ENCODE measurements at places on chromosomes 7 and 10. TPM values are rescaled to one million over a fixed set of nuclear protein-coding genes. Genes with fewer than 3 reads are reported as not detected.

- no peak for DNase-seq
Observed at GRCh38 chr7:26916336-26916735, 51.9 kb upstream of the SKAP2 start.

- no peak for DNase-seq
Observed at GRCh38 chr10:121112579-121113384, 261.6 kb downstream of the WDR11 start.

DNA sequence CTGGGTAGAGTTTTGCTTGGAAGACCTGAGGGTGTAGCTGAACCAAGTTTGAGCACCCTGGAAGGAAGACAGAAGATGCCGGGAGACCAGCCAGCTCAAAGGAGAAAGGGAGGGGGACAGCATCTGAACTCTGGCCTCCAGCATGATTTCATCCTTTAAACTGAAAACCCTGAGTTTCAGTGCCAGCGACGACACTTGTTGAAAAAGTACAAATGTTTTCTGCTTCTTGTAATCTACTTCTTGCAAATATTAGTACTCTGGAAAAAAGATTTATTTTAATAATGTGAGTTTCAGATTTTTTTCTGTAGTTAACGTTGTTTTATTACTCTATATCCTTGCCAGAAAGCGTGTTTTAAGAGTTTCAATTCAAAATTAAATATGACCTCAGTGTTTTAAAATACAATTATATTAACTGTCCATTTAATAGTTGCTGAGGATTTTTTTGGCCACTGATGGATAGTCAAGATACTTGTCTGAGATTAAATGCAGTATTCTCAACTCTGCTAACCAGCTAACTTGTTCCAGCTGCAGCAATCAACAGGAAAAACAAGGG is 227.7 kb downstream of the MGMT start:
- DNase-seq, result peak; percentile 83

- no peak for DNase-seq
Observed at GRCh38 chr10:34124522-34125035, 690.5 kb downstream of the PARD3 start.

DNA sequence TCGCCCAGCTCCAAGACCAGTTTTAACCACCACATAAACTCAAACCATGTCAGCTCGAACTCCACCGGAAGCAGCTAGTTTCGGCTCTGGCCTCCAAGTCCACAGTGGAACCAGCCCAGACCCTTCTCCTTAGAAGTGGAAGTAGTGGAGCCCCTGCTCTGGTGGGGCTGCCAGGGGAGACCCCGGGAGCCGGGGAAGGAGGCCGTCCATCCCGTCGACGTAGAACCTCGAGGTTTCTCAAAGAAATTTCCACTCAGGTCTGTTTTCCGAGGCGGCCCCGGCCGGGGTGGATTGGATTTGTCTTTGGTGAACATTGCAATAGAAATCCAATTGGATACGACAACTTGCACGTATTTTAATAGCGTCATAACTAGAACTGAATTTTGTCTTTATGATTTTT is 87.5 kb downstream of the RGS10 start:
- DNase-seq, result peak; percentile 35

- no peak for DNase-seq
Observed at GRCh38 chr7:82615527-82615926, 171.9 kb upstream of the CACNA2D1 start.

- peak; percentile 77 for DNase-seq
Observed at GRCh38 chr10:7563368-7563767, 103.4 kb downstream of the ITIH5 start.

DNA sequence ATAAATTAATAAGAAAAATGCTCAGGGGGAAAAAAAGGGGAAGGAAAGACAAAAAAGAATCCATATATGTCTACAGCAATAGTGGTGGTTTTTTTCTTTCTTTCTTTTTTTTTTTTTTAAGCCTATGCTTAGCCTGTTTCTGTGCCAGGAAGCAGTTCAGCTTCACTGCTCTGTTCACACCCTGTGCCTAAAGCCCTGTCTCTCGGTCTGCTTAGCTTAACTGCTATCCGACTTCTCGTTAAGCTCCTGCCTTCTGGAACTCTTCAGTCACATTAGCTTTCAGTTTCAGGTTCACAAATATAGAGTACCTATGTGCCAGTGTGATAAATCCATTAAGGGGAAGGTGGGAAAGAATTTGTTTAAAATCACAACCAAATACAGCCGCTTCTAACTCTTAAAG is 26.5 kb upstream of the NRG3 start:
- DNase-seq, result no peak

GRCh38 chr7:105325216-105325904 is 63.4 kb downstream of the SRPK2 start:
- no peak for DNase-seq

GRCh38 chr10:17851611-17852010 is 42.5 kb downstream of the MRC1 start:
- peak; percentile 83 for DNase-seq

GRCh38 chr7:158161194-158161593 is 426.4 kb downstream of the PTPRN2 start:
- no peak for DNase-seq

DNA sequence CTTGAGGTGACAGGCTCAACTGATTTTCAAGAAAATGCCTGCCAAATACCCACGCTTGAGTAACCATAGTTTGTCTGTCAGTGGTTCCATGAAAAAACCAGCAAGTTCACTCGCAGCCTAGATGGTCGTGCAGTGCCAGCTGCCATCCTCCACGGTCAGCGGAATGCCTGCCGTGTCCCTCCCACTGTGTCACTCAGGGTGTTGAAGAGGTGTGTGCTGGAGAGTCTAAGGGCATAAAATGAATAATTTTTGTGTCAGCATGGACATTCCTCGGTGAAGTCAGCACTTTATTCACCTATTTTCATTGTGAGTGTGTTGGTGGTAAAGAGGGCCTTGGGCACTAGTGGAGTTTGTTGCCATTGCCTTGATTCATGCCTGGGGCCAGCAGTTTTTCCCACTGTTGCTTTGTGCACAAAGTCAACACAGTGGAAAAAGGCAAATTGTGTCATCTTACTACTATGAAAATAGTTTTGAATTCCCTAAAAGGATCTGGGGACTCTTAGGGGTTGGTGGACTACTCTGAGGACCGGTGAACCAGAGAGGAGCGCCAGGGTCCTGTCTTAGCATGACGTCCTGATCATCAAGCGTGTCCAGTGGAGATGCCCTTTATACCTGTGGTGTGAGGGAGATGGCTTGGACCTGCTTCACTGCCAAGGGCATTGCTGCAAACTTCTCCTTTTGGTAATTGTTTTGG is 17.6 kb downstream of the MINDY4 start:
- DNase-seq, result no peak

DNA sequence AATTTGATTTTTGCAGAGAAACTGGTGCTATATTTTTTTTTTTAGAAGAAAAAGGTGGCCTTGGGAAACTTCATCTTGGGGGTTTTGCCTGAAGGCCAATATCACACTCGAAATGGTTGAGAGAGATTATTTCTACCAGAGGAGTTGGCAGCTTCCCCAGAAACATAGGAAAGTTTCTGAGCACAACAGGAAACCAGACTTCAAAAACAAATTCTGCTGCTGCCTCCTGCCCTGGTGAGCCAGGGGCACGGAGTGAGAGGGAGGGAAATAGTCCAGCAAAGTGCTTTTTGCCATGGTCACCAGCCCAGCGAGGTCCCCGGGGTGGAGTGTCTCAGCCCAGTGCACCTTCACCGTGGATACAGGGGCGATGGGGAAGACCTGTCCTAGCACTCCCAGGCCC is 61.1 kb downstream of the FOXI2 start:
- DNase-seq, result no peak

- DNase-seq, result no peak
Observed at GRCh38 chr7:127732306-127732705, 80.3 kb downstream of the SND1 start.

DNA sequence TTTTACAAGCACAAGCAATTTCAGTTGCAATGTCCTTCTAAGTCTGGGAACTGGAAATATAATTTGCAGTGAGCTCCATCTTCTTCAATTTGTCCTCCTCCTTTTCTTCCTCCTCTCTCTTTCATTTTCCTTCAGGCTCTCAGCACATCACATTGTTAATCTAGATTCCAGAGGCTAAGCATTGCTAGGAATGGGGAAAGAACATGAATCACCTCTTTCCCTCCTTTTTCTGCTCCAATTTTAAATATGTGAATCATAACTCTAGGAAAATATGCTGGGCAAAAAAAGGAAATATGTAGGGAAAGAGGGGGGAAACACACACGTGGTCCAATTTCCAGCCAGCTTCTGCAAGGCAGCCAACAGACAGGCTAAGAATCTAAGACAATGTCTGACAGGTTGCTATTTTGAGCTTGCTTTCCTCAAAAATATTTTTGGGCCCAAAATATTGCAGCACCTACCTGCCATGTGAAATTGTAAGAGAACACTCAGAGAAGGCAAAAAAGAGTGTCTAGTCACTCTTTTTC is 72.7 kb upstream of the NUPR2 start:
- no peak for DNase-seq

DNA sequence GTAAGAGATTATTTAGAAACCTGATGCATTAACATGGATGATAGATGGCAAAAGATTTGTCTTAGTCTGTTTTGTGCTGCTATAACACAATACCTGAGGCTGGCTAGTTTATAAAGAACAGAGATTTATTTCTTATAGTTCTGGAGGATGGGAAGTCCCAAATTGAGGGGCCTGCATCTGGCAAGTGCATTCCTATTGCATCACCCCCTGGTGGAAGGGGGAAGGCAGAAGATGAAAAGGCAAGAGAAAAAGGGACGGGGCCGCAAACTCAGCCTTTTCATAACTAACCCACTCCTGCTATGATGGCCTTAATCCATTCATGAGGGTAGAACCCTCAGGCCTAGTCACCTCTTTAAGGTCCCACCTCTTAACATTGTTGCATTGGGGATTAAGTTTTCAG is 153.4 kb upstream of the LRGUK start:
- DNase-seq, result no peak

DNA sequence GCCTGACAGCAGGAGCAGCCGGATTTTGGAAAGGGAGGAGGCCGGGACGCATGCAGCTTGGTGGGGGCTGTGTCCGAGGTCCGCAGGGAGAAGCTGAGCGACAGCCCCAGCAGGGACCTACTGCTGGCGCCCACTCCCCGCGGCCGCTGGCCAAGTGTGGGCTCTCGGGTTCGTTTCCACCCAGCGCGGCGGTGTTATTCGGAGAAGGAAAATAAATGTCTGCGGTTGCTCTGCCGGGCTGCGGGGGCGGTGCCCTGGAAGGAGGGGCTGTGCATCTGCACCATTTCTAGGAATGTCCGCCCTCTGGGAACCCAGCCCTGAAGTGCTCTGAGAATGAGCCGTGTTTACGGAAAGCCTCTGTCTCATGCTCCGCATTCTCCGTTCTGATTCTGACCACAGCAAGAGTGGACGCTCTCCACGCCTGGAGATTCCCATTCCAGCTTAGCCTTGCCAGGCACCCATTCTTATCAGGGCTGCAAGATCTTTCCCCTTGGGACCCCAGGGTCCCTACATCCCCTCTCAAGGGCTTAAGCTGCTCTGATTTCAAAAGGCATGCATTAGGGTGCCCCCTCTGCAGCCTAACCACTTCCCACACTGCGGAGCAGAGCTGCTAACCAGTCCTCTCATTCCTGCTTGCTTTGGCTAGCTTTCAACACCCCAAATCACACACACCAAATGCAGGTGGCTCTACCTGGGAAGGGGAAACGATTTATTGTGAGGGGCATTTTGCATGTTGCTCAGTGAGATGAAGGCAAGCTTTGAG is 256.6 kb upstream of the GLI3 start:
- DNase-seq, result peak; percentile 84

GRCh38 chr7:128744366-128744905 is 5.3 kb downstream of the CALU start:
- DNase-seq, result no peak

GRCh38 chr10:112538168-112538567 is 91.2 kb downstream of the VTI1A start:
- DNase-seq, result no peak

DNA sequence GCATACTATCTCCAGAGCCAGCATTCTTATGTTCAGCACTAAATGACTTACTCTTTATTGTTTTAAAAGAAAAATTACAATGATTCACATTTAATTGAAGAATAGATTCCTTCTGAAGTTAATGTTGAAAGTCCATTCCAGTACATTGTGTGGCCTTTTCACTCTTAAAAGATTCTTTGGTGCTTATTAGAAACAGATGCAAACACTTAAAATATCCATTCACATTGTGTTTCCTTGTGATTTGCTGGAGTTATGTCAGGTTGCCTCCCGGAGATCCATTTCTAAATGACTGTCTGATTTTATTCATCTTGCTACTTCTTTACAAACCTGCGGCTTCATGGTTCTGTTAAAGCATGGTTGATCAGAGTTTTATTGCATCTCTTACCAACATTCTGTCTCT is 152.8 kb downstream of the FOXP2 start:
- DNase-seq, result no peak

DNA sequence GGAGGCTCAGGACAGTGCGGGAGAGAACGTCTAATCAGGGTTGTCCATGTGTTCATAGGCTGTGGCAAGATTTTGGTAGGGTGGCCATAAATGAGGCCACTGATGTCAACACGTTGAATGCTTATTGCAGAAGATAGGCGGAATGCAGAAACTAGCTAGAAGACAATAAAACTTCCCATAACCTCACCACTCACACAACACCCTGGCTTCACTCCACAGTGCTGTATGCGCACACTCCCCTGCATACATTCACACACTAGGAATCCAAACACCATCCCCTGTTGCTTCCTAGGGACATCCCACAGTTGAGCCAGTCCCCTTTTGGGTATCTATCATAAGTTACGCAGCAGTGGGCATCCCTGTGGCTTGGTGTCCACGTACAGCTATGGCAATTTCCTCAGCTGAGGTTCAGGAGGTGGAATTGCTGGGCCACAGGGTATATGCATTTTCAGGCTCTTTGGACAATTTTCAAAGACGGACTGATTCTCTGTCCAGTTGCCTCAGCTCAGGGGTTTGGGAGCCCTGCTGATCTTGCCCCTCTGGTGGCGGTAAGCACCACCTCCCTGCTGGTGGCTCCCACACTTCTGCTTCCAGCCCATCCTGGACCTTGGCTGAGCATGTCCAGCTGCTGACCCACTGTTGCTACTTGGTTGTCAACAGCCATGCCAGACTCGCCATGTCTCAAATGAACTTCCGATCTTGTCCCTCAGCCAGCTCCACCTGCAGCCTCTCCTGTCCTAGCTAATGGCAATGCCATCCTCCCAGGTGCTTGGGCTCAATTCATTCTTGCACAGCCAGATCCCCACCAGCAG is 36.4 kb downstream of the CDH23 start:
- DNase-seq, result no peak

DNA sequence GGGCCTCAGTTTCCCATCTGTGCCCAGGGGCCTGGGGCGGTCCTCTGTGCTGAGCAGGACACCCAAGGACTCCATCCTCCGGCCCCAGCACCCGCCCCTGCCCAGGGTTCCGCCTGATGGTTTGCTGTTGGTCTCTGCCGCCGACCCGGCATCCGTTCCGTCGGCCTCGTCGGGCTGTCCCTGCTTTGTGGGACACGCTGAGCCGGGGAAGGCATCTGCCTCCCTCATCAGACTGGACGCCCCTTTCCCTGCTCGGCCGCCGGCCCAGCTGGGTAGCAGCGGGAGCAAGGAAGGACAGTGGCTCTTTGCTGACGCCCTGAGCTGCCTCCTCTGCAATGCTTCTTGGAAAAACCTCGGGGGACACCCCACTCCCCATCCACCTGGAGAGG is 39.5 kb downstream of the FAM20C start:
- DNase-seq, result no peak

Gene TDRD1
- 5.8 TPM for total RNA-seq

Gene ZMIZ1
- total RNA-seq, result 44.8 TPM

Gene MXI1
- 75.2 TPM for total RNA-seq

Gene IFT22
- 28.5 TPM for total RNA-seq

Gene CYP2E1
- 1.00 TPM for total RNA-seq

Gene NRP1
- 159 TPM for total RNA-seq

Gene C7orf57
- total RNA-seq, result not detected

Gene LIPM
- not detected for total RNA-seq
